Activated naive CD8-positive, alpha-beta T cell treated with anti-CD3 and anti-CD28 coated beads, Interleukin-2, amount 50 U/mL, for 24 hours (primary cell): ENCODE measurements at places on chromosomes 2 and 18.

DNA sequence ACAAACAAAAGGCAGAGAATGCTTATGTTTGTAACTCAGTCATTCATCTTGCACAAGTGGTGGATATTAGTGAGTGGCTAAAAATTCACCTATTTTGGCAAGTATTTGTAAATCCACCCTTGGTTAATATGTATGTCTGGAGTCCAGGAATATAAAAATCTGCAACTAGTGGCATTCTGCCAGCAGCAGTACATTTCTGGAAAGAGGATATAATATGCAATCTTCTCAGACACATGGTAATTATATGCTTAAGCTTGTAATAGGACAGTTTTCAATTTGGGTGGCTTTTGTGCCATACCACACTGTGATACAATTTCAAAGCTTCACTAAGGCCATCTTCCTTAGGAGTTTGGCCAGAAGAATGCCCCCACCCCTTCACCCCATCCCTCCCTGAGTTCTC lies 693.3 kb downstream of the MBD2 start:
- H3K4me1 ChIP-seq: no peaks in the 10 kb centered on the region
- no peak for DNase-seq
- H3K36me3 ChIP-seq: no peaks in the 10 kb centered on the region
- H3K4me3 ChIP-seq: no peak overlapping the region

DNA sequence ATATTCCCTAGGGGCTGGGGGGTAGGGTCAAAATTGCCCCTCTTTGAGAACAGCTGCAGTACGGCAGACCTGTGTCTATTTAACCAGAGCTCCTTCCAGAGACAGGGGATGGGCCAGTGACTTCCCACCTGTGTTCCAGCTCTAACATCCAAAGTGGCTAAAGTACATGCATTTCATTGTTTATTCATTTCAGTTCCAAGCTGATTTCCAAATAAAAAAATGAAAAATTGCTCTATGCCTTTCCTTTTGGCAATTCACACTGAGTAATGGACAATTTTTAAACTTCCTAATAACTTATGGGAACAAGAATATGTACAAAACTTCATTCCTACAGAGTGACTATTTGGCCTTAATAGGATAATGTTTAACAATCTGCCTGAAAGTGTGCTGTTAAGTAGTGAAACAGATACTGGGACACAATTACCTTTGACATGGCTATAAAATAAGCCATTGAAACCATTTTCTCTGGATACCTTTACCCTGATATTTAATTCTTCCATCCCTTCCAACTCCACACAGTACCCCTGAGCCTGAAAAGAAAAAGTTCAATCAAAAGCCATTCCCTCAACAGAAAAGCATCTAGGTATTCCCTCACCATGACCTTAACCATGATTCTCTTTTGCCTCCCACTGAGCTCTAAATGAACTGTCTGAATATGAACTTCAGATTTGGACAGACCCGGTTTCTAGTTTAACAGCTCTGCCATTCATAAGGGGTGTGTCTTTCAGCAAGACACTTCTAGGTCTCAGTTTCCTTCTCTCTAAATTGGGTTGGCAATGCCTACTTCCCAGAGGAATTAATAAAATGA lies 73.1 kb downstream of the RDH14 start:
- no peak overlapping the region for H3K4me3 ChIP-seq
- peaks cover 2% of the 10 kb centered on the region for H3K27me3 ChIP-seq
- H3K4me1 ChIP-seq: no peaks in the 10 kb centered on the region
- no peaks in the 10 kb centered on the region for H3K36me3 ChIP-seq

DNA sequence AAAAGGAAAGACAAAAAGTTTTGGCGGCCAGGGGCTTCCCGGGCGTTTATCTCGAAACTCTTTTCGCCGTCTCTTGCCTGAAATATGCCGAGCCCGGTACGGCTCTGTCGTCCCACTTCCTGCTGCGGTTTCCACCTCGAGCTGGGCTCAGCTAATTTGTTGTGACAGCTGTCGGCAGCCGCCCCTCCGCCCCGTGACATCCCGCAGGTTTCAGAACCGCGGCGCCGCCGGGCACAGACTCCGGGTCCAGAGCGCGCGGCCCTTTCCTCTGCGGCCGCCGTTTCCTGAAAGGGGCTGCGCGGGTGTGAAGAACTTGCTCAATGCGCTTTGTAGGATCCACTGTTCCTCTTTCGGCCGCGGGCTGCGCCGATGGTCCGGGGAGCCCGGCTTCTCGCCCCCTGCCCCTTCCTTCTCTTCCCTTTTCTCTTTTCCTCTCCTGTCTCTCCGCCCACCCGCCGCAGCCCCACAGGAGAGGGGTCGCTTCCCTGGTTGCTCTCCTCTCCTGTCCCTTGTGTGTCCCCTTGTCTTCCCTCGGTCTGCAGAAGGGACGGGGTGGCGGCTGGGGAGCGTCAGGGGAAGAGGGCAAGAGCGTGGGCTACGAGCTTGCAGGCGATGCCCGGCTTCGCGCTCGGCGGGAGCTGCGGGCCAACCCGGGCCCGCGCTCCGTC lies 648 bp downstream of the ARID5A start:
- H3K4me3 ChIP-seq: peak overlapping the region; percentile 89
- peaks cover 62% of the 10 kb centered on the region for H3K4me1 ChIP-seq
- peak; percentile 86 for DNase-seq
- H3K27ac ChIP-seq: peak overlapping the region; percentile 86
- H3K36me3 ChIP-seq: peaks cover 29% of the 10 kb centered on the region

GRCh38 chr2:104432401-104432800 lies 421.5 kb upstream of the POU3F3 start:
- H3K36me3 ChIP-seq: no peaks in the 10 kb centered on the region
- DNase-seq: no peak
- peaks cover 20% of the 10 kb centered on the region for H3K27me3 ChIP-seq
- no peak overlapping the region for H3K4me3 ChIP-seq
- no peak overlapping the region for H3K27ac ChIP-seq

DNA sequence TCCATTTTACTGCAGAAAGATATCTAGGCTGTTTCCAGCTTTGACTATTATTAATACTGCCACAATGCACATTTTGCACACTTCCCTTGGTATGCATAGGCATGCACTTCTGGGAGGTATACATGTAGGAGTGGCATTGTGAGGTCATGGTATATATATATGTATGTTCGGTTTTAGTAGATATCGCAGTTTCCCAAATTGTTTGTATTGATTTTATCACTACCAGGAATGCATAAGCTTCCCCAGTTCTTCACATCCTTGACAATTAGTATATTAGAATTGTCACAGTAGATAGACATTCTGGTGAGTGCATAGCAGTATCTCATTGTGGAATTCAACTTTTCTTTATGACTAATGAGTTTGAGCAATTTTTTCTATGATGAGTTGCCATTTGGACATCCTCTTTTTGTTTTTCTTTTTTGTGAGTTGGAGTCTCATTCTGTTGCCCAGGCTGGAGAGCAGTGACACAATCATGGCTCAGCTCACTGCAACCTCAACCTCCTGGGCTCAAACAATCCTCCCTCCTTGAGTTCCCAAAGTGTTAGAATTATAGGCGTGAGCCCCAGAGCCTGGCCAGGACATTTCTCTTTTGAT lies 4.2 kb upstream of the GRB14 start:
- H3K36me3 ChIP-seq: no peaks in the 10 kb centered on the region
- no peak overlapping the region for H3K27ac ChIP-seq
- peaks cover 5% of the 10 kb centered on the region for H3K4me1 ChIP-seq
- DNase-seq: no peak

DNA sequence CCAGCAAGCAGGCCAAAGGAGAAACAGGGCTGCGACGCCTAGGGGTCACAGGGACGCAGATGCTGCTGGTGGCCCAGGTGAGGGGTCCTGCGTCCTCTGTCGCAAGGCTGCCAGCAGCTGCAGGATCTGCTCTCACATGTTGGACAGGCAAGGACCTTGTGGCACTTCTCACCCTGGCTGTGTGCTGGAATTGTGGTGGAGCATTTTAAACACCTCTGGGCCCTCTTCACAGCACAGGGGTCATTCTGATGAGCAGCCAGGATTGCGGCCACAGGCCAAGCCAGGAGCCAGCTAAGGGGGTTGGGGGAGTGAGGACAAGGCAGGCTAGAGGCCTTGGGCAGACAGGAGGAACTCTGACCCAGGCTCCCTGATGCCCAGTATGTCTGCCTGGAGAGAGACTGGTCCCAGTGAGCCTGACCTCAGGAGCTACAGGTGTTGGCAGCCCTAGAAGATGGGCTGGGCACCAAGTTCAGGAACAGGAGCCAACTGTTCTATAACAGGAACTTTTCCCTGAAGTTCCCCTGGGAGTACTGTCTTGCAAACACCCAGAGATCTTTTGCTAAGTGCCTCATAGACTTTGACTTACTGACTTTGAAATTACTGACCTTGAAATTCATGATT lies 40.2 kb downstream of the EFR3B start:
- DNase-seq: no peak
- H3K36me3 ChIP-seq: no peaks in the 10 kb centered on the region
- no peak overlapping the region for H3K4me3 ChIP-seq
- H3K27ac ChIP-seq: no peak overlapping the region
- peaks cover 2% of the 10 kb centered on the region for H3K4me1 ChIP-seq

DNA sequence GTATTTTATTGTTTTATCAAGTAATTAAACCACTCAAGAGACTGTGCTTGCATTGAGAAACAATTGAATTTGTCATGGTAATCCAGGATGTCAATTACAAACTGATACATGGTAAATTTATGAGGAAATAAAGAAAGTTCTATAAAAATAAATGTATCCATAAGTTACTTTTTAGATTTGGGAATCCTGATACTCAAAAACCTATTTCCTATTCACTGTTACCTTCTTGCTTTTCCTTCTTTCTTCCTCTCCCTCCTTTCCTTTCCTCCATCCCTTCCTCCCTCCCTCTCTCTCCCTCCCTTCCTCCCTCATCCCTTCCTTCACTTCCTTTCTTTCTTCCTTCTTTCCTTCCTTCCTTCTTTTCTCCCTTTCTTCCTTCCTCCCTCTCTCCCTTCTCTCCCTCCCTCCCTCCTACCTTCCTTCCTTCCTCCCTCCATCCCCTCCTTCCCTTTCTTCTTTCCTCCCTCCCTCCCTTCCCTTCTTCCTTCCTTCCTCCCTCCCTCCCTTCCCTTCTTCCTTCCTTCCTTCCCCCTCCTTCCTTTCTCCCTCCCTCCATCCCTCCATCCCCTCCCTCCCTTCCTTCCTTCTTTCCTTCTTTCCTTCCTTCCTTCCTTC lies 1299.1 kb upstream of the ZEB2 start:
- no peak overlapping the region for H3K4me3 ChIP-seq
- no peak for DNase-seq
- H3K27me3 ChIP-seq: peaks cover 1% of the 10 kb centered on the region
- H3K36me3 ChIP-seq: no peaks in the 10 kb centered on the region

GRCh38 chr2:32697156-32697555 lies 69.3 kb downstream of the TTC27 start:
- H3K4me3 ChIP-seq: no peak overlapping the region
- peaks cover 3% of the 10 kb centered on the region for H3K4me1 ChIP-seq
- peaks cover 8% of the 10 kb centered on the region for H3K36me3 ChIP-seq

- no peaks in the 10 kb centered on the region for H3K4me1 ChIP-seq
- peaks cover 27% of the 10 kb centered on the region for H3K27me3 ChIP-seq
- DNase-seq: no peak
- no peaks in the 10 kb centered on the region for H3K36me3 ChIP-seq
- H3K27ac ChIP-seq: no peak overlapping the region
- H3K4me3 ChIP-seq: no peak overlapping the region
Observed at GRCh38 chr2:71285706-71286105, 45.9 kb upstream of the ZNF638 start.

GRCh38 chr2:131152074-131152473 lies 46.9 kb downstream of the PLEKHB2 start:
- H3K27ac ChIP-seq: no peak overlapping the region
- peaks cover 9% of the 10 kb centered on the region for H3K36me3 ChIP-seq
- no peaks in the 10 kb centered on the region for H3K27me3 ChIP-seq
- no peak for DNase-seq
- H3K4me1 ChIP-seq: peaks cover 28% of the 10 kb centered on the region

GRCh38 chr2:126370201-126370600 lies 285.8 kb upstream of the GYPC start:
- H3K4me1 ChIP-seq: no peaks in the 10 kb centered on the region
- H3K4me3 ChIP-seq: no peak overlapping the region
- no peaks in the 10 kb centered on the region for H3K36me3 ChIP-seq
- DNase-seq: no peak
